ENCODE measurements at places on chromosomes 2 and 18. TPM values are rescaled to one million over a fixed set of nuclear protein-coding genes. Genes with fewer than 3 reads are reported as not detected.

WDFY1 gene
- 63.5 TPM for total RNA-seq

ZAP70 gene
- 3.4 TPM for total RNA-seq

GRCh38 chr2:234308813-234309195, 188.1 kb downstream of the ARL4C start:
- H3K4me3 ChIP-seq, result no peak overlapping the region
- no peak overlapping the region for H3K27ac ChIP-seq
- peak; percentile 34 for DNase-seq
- H3K36me3 ChIP-seq, result no peaks in the 10 kb centered on the region
- H3K4me1 ChIP-seq, result no peaks in the 10 kb centered on the region

DNA sequence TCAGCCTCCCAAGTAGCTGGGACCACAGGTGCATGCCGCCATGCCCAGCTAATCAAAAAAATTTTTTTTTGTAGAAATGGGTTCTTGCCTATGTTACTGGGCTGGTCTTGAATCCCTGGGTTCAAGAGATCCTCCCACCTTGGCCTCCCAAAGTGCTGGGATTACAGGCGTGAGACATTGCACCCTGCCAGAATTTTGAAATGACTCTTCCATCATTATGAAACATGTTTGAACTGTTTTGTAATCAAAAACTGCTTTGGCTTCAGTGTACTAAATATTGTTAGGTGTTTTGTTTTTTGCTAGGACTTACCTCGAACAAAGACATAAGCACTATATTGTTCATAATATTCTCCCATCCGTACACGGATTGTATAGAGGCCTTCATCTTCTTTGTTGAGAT, 55.8 kb downstream of the MYOM1 start:
- no peaks in the 10 kb centered on the region for H3K27me3 ChIP-seq
- no peaks in the 10 kb centered on the region for H3K4me1 ChIP-seq
- no peaks in the 10 kb centered on the region for H3K36me3 ChIP-seq
- H3K4me3 ChIP-seq, result no peak overlapping the region

- no peaks in the 10 kb centered on the region for H3K4me1 ChIP-seq
- H3K4me3 ChIP-seq, result no peak overlapping the region
- no peak overlapping the region for H3K27ac ChIP-seq
- H3K36me3 ChIP-seq, result no peaks in the 10 kb centered on the region
- no peak for DNase-seq
- no peaks in the 10 kb centered on the region for H3K27me3 ChIP-seq
These were observed 4.3 kb upstream of the CHRNA1 start for GRCh38 chr2:174768557-174768956.

- H3K36me3 ChIP-seq, result no peaks in the 10 kb centered on the region
- no peak for DNase-seq
- H3K4me1 ChIP-seq, result no peaks in the 10 kb centered on the region
- no peak overlapping the region for H3K4me3 ChIP-seq
These were observed 30.6 kb downstream of the SPATS2L start for GRCh38 chr2:200336980-200337615.

DNA sequence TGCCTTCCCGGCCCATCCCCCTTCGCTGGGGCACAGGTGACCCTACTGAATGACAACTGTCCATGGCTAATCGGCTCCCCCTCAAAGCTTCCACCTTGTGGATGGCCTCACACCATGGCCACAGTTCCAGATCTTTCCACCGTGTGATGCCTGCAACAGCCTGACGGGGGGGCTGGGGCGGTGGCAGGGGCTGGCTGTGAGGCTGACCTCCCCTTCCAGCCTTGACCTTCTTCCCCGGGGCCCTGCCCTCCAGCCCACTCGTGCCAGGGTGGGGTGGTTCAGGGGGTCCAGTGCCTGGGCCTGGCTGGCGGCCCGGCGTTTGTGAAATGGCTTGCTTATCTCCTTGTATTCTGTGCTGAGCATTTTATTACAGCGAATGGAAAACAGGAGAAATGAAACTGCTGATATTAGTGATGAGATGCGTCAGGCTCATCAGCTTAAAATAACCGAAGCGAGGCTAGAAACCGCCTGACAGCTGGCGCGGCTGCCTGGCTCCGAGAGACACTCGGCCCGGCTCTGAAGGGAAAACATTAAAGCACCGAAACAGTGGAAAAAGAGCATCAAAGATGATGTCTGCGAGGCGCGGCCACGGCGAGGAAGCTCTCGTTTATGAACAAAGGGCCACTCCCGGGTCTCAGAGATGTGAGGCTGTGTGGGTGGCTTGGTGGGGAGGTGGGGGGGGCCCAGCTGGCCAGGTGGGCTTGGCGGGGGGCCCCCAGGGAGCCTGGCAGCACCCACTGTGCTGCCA, 916 bp upstream of the PDCD1 start:
- H3K4me3 ChIP-seq, result no peak overlapping the region
- peak; percentile 58 for DNase-seq
- peaks cover 3% of the 10 kb centered on the region for H3K4me1 ChIP-seq
- peaks cover 6% of the 10 kb centered on the region for H3K27me3 ChIP-seq
- no peaks in the 10 kb centered on the region for H3K36me3 ChIP-seq

DNA sequence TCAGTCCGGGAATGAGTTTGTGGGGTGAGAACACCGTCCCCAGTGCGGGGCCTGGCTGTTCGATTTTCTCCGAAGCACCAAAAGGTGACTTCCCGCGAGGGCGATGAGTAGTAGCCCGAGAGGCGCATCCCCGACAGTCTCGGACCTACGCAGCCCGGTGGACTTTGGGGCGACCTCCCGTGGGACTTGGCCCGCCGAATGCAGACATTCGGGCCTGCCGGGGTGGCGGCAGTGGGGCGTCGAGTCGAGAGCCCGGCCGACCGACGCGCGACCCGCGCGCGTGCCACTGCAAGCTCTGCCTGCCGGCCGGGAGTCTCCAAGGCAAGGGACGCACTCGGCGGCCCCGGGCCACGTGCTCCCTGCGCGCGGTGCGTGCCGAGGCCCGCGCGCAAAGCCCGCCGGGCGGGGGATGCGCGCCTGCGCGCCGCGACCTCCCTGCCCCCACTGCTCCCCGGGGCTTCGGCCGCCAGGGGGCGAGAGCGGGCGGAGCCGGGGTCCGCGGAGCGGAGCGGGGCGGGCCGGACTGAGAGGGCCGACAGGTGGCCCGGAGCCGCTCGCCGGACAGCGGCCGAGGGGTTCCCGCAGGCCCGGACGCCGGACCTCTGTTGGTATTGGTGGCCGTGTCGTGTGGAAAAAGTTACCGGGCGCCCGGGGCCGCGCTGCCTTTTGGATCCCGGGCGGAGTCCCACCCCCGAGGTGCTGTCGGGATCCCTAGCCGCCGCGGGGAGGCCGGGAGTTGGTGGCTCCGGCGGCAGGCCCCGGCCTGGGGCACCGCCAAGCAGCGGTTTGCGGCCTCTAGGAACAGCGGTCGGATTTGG, 1.9 kb downstream of the PTMA start:
- no peaks in the 10 kb centered on the region for H3K27me3 ChIP-seq
- peak overlapping the region; percentile 100 for H3K27ac ChIP-seq
- peaks cover 13% of the 10 kb centered on the region for H3K4me1 ChIP-seq
- H3K4me3 ChIP-seq, result peak overlapping the region; percentile 91
- H3K36me3 ChIP-seq, result peaks cover 7% of the 10 kb centered on the region

GRCh38 chr18:50473881-50474280, 86.0 kb upstream of the MAPK4 start:
- no peak overlapping the region for H3K27ac ChIP-seq
- H3K4me3 ChIP-seq, result no peak overlapping the region
- DNase-seq, result no peak
- H3K27me3 ChIP-seq, result no peaks in the 10 kb centered on the region
- no peaks in the 10 kb centered on the region for H3K36me3 ChIP-seq
- H3K4me1 ChIP-seq, result no peaks in the 10 kb centered on the region

- peak; percentile 37 for DNase-seq
- H3K27ac ChIP-seq, result peak overlapping the region; percentile 83
- H3K4me1 ChIP-seq, result peaks cover 8% of the 10 kb centered on the region
- H3K36me3 ChIP-seq, result peaks cover 11% of the 10 kb centered on the region
These were observed 874 bp downstream of the NDUFAF7 start for GRCh38 chr2:37232131-37232933.

DNA sequence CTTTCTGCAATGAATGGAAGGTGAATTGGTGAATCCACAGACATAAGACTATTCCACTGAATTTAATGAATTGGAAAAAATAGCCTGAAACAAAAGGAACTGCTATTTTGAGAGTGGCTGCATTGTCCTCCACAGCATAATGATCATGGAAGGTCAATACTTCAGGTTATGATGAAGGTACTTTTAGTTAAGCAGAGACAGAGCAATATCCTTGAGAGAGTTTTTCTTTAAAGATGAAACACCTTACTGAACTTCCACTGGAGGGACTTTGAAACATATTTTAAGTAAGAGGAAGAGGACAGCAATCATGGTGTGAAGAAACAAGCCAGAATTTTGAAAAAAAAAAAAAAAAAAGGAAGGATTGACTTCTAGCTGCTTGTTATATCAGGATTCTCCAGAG, 68.8 kb upstream of the DPP10 start:
- H3K4me1 ChIP-seq, result no peaks in the 10 kb centered on the region
- H3K27me3 ChIP-seq, result no peaks in the 10 kb centered on the region
- no peak overlapping the region for H3K27ac ChIP-seq
- H3K4me3 ChIP-seq, result no peak overlapping the region

DNA sequence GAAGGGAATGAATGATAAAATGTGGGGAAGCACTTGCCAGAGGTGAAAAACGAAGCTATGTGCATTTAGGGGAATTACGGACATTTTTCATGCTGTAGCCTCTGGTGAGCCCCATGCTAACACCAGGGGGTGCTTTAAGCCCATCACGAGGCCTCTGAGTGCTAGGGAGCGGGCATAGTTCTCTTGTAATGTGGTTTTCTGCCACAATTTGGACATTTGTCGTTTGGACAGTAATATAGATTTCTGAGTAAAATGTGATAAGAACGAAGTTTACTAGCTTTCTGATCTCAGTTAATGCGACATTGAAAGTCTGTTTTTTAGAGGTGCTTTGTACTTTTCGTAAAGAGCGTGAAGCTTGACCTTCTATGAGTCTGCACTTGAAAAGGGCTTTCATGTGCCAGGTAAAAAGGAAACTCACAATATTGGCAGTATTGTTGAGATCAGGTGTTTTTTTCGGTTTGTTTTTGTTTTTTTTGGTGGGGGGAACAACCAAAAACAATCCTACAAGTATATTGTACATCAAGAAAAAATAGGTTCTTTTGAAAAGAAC, 50.6 kb downstream of the TRAF3IP1 start:
- H3K27ac ChIP-seq, result no peak overlapping the region
- no peaks in the 10 kb centered on the region for H3K4me1 ChIP-seq
- no peaks in the 10 kb centered on the region for H3K27me3 ChIP-seq
- DNase-seq, result peak; percentile 73
- no peak overlapping the region for H3K4me3 ChIP-seq
- no peaks in the 10 kb centered on the region for H3K36me3 ChIP-seq

DNA sequence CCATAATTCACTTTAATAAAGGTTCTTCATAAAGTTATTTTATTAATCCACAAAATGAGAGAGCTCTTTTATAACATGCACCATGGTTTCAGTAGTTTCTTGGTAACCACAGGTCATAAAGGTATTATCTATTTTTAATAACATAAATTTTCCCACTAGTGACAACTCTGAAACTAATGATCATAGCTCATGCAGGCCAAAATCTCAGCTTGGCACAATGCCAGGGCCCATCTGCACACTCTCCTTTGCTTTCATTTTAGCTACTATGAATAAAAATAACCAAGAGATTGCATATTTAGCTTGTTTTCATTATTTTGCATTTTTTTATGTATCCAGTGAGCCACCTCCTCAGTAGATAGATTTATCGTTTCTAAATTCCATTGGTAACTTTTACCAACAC, 691.8 kb upstream of the CHAC2 start:
- H3K4me1 ChIP-seq, result no peaks in the 10 kb centered on the region
- no peaks in the 10 kb centered on the region for H3K27me3 ChIP-seq
- H3K27ac ChIP-seq, result no peak overlapping the region
- DNase-seq, result no peak

- H3K4me1 ChIP-seq, result no peaks in the 10 kb centered on the region
- H3K27me3 ChIP-seq, result no peaks in the 10 kb centered on the region
- peak; percentile 25 for DNase-seq
- H3K36me3 ChIP-seq, result no peaks in the 10 kb centered on the region
- H3K4me3 ChIP-seq, result no peak overlapping the region
These were observed 308.4 kb downstream of the XIRP2 start for GRCh38 chr2:167196461-167197252.

GRCh38 chr2:205535001-205535400, 147.3 kb upstream of the NRP2 start:
- H3K4me1 ChIP-seq, result no peaks in the 10 kb centered on the region
- no peak overlapping the region for H3K4me3 ChIP-seq
- H3K27me3 ChIP-seq, result no peaks in the 10 kb centered on the region
- H3K27ac ChIP-seq, result no peak overlapping the region

GRCh38 chr18:39259736-39260135, 1694.1 kb upstream of the CELF4 start:
- no peak overlapping the region for H3K27ac ChIP-seq
- DNase-seq, result no peak
- no peaks in the 10 kb centered on the region for H3K27me3 ChIP-seq
- H3K4me3 ChIP-seq, result no peak overlapping the region

DNA sequence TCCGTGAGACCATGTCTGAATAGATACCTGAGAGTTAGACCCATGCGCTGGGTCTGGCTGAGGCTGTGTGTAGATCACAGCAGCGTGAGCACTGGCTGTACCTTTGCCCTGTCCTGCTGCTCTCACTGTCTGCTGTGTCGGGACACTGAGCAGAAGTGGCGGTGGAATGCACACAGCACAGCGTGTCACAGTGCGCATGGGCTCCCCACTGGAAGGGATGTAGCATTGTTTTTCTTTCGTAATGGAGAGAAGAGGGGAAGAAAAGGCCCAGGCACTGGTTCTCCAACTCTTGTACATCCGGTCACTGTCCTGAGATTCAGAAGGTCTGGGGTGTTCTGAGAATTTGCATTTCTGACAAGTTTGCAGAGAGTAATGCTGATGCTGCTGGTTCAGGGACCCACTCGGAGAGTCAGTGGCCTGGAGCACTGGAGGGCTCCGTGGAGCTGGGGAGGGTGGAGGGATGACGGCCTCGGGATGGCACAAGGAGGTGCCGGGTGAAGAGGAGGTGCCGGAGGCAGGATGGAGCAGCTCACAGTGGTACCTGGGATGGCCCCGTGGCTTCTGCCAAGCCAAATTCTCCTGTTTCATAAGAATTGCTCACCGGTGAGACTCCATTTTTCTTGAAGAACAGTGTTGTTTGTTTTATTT, 252.8 kb downstream of the LDLRAD4 start:
- H3K27me3 ChIP-seq, result no peaks in the 10 kb centered on the region
- DNase-seq, result no peak
- no peak overlapping the region for H3K4me3 ChIP-seq

DNA sequence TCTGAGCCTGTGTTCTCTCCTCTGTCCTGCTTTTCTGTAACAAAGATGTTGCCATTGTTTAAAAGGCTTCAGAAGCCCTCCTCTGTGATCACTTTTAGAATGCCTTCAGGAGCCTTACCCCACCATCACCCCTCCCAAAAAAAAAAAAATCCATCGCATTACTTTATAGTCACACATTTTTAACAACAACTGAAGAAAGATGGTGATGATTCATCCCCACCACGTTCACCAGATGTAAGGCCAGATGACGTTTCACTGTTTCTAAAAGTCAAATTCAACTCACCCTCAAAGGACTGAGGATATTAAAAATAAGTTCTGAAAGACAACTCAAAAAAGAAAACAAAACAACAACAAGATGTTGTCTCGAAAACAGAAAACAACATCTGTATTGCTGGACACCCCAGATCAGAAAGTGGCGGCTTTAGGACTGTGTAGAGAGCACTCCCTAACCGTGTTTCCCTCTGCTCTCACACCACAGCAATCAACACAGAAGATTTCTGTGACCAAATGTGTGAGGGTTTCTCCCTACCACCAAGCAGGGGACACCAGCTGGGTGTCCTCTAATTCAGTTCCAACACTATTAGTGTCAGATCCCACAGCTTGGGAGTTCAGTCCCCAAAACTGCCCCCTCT, 61.9 kb upstream of the CREB1 start:
- no peaks in the 10 kb centered on the region for H3K36me3 ChIP-seq
- no peaks in the 10 kb centered on the region for H3K27me3 ChIP-seq
- no peak overlapping the region for H3K27ac ChIP-seq
- no peak for DNase-seq

Data from colonic mucosa (tissue), 4 donors.